GM12892 (cell line): ENCODE measurements at places on chromosomes 1 and 21.

- DNase-seq = no peak
These were observed 30.2 kb downstream of the OPTC start for GRCh38 chr1:203524152-203524551.

GRCh38 chr1:3453203-3453761, 1.2 kb upstream of the ARHGEF16 start:
- peak; percentile 89 for DNase-seq

DNA sequence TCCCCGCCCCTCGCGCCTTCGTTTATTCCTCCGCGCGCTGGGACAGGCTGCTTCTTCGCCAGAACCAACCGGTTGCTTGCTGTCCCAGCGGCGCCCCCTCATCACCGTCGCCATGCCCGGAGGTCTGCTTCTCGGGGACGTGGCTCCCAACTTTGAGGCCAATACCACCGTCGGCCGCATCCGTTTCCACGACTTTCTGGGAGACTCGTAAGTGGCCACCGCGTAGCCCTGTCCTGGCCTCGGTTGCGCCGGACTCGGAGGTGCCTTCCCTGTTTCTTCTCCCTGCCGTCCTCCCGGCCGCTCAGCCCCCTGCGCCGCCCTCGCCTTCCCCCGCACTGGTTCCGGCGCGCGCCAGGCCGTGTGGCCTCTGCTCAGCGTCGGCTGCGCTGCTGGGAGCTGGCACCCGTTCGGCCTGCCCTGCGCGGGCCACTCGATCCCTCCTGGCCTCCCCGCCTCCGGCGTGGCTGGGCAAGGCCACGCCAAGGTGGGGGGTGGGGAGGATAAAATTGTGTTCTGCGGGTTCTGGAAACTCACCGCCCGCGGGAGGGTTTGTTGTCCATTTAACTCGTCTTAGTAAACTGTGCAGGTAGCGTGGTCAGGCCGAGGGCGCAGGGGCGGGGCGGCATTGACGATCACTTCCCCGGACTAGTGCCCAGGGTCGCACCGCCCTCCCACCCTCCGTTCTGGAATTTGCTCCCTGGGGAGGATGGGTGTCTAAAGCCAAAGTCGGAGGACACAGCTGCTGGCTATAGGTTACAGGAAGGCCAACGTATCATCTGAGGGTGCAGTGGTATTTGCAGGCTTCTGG, at the start of gene PRDX6:
TSS of gene PRDX6 (plus strand) at position 50 of the 808 bp plus-strand sequence. CDS start at position 113, 63 bp downstream.
- DNase-seq = peak; percentile 37

GRCh38 chr1:9618909-9619679, 30.4 kb downstream of the TMEM201 start:
- no peak for DNase-seq

DNA sequence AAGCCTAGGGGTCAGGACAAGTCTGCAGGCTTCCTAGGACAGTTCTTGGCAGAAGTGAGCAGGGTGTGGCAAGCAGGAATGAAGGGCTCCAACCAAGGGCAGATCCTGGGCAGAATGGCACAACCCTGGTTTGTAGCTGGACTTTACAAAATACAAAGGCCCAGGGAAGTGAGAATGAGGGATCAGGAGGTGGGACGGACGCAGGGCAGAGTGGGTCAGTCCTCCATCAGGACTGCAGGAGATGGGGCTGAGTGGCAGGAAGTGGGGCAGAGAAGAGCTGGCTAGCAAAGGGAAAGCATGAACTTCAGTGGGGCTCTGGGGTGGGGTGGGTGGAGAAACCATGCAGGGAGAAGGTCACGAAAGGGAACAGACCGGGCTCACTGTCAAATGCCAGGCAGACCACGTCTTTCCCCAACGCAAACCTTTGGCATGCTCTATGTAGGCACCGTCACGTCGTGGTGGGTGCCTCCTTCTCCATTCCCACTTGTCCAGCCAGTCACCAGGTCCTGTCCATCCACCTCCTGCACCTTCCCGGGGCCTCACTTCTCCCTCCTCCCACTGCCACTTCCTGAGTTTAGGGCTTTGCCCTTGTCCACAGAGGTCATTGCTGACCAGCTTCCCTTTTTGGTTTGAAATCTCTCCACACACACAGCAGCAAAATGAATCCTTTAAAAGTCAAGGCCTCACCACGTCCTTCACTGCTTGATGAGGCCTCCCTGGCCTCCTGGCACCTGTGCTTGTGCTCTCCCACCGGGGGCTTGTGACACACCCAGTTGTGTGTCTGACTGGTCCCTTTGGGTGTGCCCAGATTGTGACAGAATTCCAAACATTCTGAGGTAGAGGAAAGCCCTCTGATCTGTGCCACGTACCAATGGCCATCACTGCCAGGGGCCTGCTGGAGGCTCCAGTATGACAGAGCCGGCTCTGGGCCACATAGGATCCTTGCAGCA, 8.7 kb upstream of the CLDN19 start:
- no peak for DNase-seq

DNA sequence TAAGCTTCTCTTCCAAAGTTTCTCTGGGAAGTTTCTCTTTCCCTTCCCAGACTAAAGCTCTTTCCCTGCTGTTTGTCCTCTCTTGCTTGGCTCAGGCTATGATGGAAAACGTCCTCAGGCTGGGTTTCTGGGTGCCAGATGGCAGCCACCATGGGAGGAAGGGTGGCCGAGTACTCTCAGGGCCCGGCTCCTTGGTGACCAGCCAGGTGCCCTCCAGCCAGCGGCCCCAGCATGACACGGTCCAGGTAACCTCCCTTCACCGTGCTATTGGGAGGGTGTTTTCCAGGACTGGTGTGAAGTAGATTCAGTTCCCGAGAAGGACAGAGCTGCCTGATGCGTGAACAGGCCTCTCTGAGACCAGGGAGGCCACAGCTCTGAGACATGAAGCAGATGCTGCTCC, 60.3 kb downstream of the KIF26B start:
- no peak for DNase-seq

DNA sequence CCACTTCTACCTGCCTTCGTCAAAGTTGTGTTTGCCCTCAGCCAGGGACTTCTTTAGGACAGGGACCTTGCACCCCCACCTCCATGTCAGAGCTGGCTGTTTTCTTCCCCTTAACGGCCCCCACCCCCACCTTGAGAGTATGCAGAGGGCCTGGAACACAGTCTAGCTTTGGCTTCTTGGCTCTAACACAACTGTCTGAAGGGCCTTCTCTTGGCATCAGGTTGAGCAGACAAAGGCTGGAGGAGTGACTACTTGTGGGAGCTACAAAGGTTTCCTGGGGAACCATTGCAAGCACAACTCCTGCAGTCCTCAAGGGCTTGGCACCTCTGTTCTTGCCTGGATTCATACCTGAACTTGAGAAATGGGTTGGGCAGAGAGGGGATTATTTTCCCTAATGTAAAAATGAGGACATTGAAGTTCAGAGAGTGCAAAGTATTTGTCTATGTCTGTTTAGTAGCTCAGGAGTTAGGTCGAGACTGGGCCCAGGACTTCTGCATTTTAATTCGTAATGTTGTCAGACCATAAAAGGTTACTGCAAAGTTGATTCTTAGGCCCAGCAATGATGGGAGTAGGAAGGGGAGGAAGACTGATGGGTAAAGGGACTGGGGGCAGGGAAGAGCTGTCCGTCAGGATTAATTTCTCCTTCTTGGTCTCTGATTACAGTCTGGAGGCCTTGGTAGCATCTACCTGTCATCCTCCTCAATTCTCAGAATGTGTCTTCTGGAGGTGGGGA, 2.6 kb downstream of the CYP4B1 start:
- no peak for DNase-seq

DNA sequence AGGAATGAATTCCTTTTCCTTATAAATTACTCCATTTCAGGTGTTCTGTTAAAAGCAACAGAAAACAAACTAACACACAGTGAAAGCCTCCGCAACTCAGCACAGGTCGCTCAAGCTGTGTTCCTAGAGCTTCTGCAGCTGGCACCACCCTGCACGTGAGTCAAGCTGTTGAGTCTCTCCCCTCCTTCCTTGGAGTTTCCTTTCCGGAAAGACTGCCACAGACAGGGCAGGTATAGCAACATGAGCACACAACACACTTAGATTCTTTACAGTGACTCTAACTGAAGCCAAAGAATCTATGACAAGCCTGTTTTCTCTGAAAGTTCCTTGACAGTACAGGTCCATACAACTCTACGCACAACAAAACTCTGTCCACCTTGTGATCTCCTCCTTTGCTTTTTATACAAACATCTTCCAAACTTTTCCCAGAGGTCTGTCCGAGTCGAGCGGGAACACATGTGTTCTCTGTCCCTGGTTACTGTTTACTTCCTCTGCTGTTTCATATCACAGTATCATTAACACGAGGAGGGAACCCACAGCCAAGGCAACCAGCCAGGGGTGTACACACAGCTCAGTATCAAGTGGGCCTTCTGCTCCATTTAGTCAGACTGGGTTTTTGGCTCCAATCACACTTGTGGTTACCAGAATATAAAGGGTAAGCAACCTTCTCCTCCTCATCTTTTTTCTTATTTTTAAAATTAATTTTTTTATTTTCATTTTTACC, 38.7 kb upstream of the DESI2 start:
- DNase-seq = no peak

- no peak for DNase-seq
These were observed 18.6 kb downstream of the NADK start for GRCh38 chr1:1759456-1760344.

- DNase-seq = no peak
These were observed 54.6 kb downstream of the TENT5C start for GRCh38 chr1:117660271-117660965.

DNA sequence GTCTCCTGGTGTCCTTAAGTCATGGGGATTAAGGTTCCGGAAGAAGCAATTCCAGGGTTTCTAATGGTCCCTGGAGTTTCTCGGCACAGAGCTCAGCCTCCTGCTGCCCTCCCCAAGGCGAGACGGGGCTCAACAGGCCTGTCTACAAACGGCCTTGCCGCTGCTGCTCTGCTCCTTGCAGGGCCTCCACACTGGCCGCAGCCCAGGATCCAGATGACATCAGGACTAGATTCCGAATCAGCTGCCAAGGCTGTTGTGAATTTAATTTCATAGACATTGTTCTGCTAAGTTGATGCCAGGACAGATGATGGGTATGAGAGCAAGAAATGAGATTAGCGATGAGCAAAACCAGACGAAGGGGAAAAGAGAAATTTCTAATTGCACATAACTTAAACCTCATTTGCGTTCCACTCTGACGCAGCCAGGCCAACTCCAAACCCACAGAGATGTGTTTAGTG, 103.6 kb upstream of the BACE2 start:
- DNase-seq = no peak

- DNase-seq = no peak
These were observed 61.5 kb downstream of the RGS21 start for GRCh38 chr1:192378276-192378675.

DNA sequence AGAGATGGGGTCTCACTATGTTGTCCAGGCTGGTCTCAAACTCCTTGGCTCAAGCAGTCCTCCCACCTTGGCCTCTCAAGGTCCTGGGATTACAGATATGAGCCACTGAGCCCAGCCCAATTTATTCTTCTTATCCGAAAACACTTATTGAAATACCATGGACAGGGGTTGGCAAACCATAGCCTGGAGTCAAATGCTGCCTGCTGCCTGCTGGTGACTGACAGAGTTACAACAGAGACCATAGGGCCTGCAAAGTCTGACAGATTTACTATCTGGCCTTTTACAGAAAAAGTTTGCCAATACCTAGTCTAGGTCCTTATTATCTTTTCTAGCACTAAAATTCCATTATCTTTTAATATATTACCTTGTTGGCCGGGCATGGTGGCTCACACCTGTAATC, 87.1 kb upstream of the ZNF281 start:
- no peak for DNase-seq

DNA sequence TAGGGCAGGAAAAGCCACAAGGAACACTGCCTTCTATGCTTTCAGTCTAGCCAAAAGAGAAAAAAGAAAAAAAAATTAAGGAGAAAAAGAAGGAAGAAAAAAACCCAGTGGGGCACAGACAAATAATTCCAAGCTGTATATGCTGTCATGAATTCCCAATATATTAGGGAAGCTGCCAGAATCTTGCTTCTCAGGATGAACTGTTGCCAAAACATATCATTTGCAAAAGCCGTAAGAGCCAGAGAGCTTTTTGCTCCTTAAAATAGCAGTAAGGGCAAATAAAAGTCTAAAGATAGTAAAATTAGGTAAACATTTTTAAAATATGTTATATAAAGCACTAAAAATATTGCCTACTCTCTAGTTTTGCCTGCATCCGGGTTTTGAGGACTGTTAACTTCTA, 52.1 kb downstream of the PGM1 start:
- DNase-seq = no peak

DNA sequence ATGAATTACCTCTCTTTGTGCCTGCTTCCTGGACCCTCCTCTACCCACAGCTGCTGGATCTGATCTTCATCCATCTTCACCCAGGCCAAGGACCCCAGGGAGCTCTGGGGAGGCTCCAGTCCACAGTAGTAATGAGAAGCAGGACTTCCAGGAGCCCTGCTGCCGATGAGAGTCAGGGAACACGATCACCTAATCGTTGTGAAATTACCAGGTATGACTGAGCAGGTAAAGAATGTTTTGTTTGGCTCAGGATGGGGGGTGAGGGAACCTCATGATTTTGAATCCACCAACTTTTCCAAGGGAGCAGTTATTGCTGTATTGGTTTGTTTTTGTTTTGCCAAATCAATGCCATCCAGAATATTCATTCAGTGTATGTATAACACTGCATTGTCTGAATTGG, 454.0 kb downstream of the PLPP3 start:
- no peak for DNase-seq

- DNase-seq = no peak
These were observed 13.8 kb downstream of the AGT start for GRCh38 chr1:230700132-230700531.

DNA sequence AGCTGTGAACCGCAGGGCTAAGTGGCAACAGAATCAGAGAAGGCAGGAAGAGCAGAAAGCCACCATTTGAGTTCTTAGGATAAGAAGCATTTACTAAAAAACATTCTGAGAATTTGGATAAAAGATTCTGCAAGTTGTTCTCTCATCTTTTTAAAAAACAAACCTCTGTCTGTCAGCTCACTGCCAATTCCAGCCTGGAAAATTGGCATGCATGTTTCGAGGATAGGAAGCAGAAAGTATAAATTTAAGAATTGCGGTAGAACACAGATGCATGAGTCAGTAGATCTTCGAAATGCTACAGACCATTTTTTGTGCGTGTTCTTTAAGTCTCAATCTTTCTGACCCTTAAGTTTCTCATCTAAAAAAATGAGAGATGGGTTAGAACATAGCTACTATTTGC, 544.5 kb upstream of the DAB1 start:
- no peak for DNase-seq

DNA sequence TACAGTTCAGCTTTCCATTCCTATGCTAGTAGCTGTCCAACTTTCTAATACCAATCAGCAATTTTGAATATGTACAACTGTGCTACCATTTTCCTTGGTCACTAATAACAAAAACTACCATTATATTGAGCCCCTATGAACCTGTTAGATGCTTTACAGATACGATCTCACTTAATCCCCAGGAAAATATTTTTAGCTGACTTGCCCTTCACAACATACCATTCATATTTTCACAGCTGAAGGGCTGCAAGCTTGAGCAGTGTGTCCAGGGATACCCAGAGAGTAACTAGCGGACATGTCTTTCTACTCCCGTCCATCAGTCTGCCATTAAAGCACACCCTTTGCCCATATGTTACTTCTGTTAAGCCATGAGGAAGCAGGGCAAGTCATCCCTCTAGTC, 140.5 kb downstream of the SPATA46 start:
- DNase-seq = no peak
